ENCODE measurements at places on chromosomes 5 and 9.

DNA sequence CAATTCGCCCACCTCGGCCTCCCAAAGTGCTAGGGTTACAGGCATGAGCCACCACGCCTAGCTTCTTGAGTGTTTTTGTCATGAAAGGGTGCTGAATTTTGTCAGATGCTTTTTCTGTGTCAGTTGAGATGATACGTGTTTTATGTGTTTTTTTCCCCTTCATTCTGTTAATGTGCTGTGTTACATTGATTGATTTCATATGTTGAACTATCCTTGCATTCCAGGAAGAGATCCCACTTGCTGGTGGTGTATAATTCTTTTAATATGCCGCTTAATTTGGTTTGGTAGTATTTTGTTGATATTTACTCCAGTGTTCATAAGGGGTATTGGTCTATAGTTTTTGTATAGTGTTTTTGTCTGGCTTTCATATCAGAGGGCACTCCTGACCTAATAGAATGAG lies 13.6 kb downstream of the ZBTB43 start:
- no peak for DNase-seq

DNA sequence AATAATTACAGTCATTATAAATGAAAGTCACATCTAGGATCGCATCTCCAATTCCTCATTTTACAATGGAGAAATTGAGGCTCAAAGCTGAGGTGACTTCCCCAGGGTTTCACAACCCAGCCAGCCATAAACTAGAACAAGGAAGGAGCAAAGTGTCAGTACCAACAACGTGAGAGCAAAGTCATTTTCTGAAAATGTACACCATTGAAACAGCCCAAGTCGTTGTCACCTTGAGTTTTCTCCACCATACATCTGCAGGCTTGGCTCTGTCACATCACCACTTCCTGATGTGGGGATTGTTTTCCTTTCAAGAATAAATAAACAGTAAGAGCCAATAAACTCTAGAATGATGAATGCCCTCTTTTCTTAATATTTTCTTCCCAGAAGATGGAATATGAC lies 184.5 kb upstream of the PTGER4 start:
- DNase-seq = no peak

DNA sequence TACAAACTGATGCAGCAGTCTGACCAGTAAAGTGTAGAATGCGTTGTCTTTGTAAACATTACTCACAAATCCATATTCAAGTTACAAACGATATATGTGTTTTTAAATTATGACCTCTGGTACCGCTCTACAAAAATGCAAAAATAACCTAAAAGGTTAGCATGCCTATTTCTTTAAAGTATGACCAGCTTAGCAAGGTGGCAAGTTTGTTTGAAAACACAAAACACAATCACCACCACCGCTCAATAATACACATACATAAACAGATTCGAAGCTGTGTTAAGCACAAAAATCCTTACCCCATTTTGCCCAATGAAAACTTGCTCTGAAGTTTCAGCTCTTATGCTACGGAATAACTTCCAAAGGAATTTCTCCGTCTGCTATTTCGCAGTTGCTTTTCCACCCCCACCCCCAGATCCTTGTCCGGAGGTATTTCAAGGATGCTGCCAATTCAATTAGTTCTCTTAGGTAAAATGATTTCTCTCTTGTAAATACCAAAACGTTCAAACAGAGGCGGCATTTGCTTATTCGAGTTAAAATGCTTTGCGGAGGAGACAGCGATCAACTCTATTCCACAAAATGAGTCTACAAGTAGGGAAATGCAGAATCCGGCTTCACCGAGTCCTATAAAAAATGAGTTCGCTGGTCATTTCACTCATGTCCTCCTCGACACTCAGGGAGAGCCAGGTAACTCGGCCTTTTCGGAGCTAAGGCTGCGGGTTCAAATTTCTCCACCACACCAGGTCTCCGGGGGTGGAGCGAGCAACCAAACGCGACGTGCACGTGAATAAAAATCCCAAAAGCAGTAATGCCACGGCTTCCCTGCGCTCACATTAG lies 1.2 kb downstream of the HOMER1 start:
- DNase-seq = peak; percentile 24

GRCh38 chr9:75814667-75815066 lies 75.8 kb upstream of the PCSK5 start:
- no peak for DNase-seq

DNA sequence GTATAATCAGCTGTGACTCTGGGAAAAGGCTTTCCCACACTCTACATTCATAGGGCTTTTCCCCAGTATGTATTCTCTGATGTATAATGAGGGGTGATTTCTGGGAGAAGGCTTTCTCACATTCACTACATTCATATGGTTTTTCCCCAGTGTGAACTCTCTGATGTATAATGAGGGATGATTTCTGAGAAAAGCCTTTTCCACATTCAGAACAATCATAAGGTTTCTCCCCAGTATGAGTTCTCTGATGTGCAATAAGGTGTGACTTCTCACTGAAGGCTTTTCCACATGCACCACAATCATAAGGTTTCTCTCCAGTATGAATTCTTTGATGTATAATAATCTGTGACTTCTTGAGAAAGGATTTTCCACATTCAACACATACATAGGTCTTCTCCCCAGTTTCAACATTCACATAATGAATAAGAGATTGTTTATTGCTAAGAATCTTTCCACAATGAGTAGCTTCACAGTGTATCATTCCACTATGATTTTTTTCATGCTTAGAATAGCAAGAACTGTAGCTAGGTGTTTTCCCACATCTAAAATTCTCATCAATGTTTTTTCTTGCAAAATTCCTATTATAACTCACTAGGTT lies 26.7 kb upstream of the ZNF300 start:
- DNase-seq = no peak

- DNase-seq = no peak
Measured at GRCh38 chr9:100419166-100419565, 7.8 kb upstream of the MSANTD3 start.

- DNase-seq = no peak
Measured at GRCh38 chr9:93884808-93885207, 70.3 kb downstream of the BARX1 start.

DNA sequence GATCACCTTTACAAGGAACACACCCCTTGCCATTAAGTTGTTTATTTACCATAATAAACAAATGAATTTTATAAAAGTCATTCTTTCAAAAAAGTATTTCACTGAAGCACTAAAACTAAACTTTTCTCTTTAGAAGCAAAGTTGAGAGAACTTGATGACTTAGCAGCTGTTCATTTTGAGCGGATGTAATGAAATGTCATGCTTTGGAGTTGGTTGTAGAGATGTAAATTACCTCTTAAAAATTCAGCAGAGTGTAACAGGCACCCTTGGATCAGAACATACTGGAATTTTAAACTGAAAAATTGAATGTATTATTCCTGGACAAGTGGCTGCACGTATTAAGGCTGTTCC lies 617.2 kb downstream of the PDE4D start:
- no peak for DNase-seq

DNA sequence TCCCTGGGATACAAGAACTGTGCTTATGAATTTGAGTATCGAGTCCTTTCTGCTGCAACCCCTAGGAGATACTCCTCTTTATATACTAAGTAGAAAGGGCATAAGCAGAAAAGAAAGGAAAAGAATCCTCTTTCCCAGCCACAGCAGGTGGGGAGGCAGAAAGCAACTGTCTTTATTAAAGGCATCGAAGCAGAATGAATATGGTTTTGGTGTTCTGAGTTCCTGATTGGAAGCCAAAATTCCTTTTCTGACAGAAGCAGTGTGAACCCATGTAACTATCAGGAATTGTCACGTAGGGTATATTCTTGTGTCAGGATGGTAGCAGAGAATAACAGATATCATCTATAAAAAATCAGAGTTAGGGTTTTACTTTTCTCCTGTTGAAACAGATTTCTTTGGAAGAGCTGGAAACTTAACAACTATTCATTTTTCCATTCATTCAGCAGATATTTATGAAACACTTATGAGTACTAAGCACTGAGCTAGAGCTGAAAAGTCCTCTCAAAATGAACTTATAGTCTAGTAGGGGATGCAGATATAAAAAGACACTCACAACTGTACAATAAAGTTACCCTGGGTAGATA lies 96.5 kb upstream of the LHFPL2 start:
- no peak for DNase-seq

- no peak for DNase-seq
Measured at GRCh38 chr9:117771136-117771535, 66.9 kb downstream of the TLR4 start.

- no peak for DNase-seq
Measured at GRCh38 chr5:78779771-78780616, 131.4 kb upstream of the LHFPL2 start.

DNA sequence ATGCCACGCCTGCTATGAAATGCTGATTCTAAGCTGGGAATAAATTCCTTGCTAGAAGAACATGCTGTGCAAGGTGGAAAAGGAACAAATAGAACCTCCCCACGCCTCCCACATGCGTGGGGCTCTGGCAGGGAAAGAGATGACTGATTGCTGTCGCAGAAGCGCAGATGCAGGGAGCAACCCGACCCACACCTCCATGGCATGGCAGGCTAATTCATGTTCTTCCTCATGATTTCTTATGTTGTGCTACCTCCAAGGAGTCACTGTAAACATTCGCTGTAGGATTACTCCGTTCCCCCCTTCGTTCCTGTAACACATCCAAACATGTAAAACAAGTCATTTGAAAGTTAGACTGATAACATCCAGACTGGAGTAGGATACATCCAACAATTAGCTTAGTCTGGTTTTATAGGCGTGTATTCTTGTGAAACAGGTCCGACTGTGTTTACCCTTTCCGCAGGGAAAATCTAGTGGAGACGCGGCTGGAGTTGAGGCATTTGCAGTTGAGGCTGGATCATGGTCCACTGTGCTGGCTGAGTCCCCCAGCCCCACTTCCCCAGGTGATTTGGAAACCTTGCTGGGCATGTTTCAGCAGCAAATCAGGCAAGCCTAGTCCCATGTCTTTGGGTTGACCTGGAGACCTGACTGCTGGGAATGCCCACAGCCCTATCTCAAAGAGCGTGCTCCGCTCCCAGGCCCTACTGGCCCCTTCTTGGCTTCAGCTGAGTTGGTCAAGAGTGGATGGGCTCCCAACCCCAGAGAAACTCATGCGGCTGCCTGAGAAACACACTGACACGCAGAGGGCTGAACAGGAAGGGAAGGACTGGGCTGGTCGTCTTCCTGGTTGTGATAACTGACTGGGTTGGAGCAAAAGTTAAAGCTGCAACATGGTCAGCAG lies 24.8 kb upstream of the ANKRD33B start:
- no peak for DNase-seq

- DNase-seq = no peak
Measured at GRCh38 chr9:33868440-33868973, 51.5 kb downstream of the UBE2R2 start.

- peak; percentile 61 for DNase-seq
Measured at GRCh38 chr5:4879693-4880303, 260.3 kb upstream of the ADAMTS16 start.

DNA sequence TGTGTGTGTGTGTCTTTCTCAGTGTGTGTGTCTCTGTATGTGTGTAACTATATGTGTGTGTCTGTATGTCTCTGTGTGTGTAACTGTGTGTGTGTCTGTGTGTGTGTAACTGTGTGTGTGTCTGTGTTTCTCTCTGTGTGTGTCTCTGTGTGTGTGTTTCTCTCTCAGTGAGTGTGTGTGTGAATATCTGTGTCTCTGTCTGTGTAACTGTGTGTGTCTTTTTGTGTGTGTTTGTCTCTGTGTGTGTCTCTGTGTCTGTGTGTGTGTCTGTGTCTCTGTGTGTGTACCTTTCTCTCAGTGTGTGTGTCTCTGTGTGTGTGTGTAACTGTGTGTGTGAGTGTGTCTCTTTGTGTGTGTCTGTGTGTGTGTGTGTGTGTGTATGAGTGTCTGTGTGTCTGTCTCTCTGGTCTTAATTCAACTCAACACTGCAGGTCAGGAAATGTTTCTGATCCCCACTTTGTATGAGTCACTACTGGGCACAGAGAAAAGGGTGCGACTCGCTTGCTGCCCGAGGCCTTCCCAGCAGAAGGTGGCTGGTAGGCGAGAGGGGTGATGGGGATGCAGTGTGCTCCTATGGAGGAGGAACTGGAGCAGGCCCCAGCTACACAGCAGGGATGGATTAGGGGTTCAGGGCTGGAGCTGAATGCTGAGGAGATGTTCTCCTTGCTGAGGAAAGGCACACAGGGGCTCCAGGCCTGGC lies 52.1 kb downstream of the NSG2 start:
- DNase-seq = no peak

DNA sequence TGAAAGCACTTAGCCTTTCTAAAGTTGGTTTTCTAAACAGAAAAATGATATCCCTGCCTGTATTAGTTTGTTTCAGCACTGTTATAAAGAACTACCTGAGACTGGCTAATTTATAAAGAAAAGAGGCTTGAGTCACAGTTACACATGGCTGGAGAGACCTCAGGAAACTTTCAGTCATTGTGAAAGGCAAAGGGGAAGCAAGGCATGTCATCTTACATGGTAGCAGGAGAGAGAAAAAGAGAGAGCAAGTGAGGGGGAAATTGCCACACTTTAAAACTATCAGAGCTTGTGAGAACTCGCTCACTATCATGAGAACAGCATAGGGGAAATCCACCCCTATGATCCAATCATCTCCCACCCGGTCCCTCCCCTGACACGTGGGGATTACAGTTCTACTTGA lies 64.9 kb downstream of the FAM170A start:
- DNase-seq = no peak

DNA sequence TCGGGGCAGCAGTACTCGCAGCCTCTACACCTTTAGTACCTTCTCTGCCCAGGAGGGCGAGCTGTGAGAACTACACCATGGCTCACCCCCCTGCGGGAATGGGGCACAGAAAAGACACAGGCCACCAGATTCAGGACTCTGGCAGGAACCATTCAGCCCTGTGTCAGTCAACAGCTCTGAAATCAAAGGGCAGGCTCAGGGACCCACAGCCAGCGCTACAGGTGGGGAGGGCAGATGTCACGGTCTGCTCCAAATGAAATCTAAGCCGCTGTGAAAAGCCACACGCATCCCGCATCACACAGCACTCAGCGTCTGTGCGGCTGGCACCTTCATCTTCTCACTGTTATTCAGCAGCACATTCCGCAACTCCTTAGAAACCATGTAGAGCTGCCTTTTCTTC lies 27.9 kb downstream of the NSUN2 start:
- DNase-seq = no peak

DNA sequence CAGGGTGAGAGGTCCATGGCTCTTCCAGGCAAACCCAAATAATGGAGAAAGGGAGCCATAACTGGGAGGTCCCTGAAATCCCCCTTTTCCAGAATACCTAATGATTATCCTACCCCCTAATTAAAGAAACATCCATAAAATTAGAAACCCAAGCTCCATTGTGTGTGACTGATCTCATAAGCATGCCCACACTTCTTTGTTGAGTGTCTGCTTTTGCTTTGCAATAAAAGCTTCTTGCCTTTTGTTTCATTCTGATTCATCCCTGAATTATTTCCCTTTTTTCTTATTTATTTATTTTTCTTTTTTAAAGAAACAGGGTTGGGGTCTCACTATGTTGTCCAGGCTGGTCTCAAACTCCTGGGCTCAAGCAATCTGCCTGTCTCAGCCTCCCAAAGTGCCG lies 33.1 kb downstream of the BTF3 start:
- DNase-seq = no peak

DNA sequence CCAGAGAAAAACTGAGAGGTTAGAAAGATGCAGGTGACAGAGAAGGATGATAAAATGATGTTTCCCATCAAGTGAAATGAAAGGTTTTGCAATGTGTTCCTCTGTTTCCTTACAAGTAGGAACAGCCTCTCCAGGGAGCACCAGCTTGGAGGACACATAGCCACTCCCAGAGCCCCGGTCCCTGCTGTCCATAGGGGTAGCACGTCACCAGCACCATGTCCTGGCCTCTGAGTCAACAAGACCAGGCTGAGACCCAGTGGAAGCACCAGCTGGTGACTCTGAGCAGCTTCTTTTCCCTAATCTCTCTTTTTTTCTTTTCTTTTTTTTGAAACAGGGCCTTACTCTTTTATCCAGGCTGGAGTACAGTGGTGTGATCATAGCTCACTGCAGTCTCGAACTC lies 19.4 kb upstream of the HMCN2 start:
- DNase-seq = no peak
